Muscle of leg (tissue), 16 donors: ENCODE measurements at places on chromosomes 16 and 17. TPM values are rescaled to one million over a fixed set of nuclear protein-coding genes. Genes with fewer than 3 reads are reported as not detected.
A peak's percentile ranks its signal among the peaks of the same experiment; 100 is the strongest.

DNA sequence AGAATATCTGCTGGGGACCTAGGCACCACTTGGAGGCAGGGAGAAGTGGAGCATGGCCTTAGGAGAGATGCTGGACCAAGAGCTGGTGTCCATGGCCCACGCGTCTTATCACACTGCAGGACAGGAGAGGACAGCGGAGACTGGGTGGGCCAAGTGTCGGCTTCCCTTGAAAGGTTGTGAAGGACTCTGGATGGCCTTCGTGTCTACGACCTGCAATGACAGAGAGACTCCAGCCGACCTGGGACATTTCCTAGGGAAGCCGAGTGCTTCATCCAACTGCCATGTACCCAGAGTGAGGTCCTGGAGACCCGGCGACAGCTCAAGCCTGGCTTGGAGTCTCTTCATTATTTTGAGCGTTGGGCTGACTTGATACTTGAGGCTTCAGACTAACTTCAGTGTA lies 20.5 kb downstream of the C1QTNF1 start:
- DNase-seq, result no peak

DNA sequence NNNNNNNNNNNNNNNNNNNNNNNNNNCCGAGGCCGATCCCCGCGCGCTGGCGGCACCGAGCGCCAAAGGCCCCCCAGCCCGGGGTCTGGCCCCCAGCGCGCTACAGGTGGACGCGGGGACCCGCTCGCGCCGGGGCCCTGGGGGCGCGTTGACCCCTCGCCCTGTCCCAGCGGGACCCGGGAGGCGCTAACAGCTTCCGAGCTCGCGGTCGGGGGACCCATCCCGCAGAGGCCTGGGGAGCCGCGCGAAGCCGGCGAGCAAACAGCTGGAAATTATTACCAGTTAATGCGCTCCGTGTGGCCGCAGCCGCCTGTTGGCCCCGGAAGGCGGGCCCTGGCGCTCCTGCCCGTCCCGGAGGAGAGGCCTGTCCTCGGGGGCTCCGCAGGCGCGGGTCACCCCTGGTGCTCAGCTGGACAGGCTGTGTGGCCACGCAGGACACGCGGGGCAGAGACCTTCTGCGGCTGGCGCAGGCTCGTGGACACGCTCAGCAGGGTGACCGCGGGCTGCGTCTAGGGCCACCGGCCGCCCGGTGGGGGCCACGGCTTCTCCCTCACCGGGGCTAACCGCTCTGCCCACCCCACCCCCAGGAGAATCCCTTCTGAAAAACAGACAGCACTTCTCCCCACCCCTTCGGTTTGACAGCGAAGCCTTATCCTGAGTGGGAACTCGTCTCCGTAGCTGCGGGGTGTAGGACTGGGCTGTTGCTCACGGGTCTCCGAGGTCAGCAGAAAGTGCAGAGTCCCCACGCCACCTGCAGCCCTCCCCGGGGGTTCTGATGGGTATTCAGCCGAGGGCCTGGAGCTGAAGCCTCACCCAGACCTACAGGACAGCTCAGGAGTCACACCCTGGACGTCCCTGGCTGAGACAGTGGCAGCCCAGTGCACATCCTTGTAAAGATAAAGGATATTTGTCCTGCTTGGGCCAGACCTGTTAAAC lies 138.7 kb upstream of the RPH3AL start:
- peak; percentile 86 for DNase-seq

DNA sequence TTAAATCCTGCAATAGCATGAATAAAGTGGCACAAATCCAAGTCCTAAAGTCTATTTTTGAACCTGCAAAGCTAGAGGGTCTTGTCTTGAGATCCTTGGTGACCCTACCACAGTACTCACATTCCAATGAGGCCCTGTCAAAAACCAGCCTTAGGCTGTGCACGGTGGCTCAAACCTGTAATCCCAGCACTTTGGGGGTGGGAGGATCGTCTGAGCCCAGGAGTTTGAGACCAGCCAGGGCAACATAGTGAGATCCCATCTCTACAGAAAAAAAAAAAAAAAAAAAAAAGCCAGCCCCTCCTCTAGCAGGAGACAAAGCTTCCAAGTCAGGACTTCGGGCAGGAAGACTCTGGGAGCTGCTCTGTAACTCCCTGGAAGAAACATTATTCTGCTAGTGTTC lies 16.3 kb downstream of the CYTH1 start:
- DNase-seq, result no peak

DNA sequence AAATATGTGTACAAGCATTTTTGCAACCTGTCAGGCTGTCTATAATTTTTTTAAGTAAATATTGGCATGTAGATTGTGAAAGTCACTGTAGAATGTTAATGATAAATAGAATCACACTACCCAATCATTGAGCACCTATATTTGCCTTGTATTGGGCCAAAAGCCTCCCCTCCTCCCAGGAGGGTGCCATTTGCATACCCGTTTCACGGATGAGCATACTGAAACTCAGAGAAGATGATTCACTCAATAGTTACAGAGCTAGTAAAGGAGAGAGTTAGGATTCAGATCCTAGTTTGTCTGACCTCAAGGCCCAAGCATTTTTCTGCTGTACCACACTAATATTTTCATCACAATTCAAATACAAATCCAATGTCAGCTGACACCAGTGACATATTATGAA lies 299.7 kb upstream of the CDH11 start:
- DNase-seq, result no peak

GRCh38 chr16:10964891-10965326 lies 20.5 kb downstream of the CLEC16A start:
- DNase-seq, result no peak

GRCh38 chr16:81570151-81570846 lies 125.7 kb downstream of the CMIP start:
- DNase-seq, result peak; percentile 48

The CDH1 gene
- 1.0 TPM for total RNA-seq

The KCNH6 gene
- not detected for total RNA-seq

The SOCS3 gene
- total RNA-seq, result 30.6 TPM
